ENCODE measurements at places on chromosomes 4 and X.

DNA sequence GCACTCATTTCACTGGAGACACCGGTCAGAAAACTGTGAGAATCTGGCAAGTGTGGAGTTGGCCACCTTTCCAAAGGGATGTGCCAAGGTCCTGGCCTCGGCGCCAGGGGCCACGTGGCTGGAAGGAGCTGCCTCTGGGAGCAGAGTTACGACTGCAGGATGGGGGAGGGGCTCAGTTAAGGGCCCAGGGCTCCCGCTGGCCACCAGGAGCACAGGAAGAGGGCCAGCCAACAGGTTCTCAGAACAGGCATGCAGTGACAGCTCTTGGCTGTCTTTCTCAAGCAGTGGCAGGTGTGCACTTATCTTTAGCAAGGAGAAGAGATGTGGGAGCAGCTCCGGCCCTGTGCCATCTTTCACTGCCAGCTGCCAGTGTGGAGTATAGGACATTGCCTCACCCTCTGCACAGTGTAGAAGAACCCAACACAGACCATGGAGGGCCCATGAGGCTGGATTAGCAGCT, 115.9 kb upstream of the RBPJ start:
- DNase-seq, result no peak

DNA sequence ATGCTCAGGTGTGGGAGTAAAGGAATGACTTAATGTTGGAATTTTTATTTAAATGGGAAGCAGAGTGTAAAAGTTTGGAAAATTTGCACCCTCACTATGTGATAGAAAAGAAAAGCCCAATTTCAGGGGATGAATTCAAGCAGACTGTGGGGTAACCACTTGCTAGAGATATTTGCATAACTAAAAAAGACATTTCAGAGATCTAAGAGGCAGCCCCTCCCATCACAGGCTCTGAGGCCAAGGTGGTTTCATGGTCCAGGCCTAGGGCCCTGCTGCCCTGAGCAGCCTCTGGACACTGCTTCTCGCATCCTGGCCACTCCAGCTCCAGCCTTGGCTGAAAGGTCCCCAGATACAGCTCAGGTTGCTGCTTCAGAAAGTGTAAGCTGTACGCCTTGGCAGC, 5.9 kb upstream of the XPNPEP2 start:
- no peak for DNase-seq

- DNase-seq, result peak; percentile 64
These were observed 17.4 kb downstream of the IRAK1 start for GRCh38 chrX:154002215-154002719.

- no peak for DNase-seq
These were observed 221.0 kb downstream of the PALLD start for GRCh38 chr4:168717847-168718246.

GRCh38 chr4:173289353-173289727, 44.8 kb downstream of the HMGB2 start:
- no peak for DNase-seq

- DNase-seq, result peak; percentile 40
These were observed 103.7 kb downstream of the SORCS2 start for GRCh38 chr4:7295911-7296660.

DNA sequence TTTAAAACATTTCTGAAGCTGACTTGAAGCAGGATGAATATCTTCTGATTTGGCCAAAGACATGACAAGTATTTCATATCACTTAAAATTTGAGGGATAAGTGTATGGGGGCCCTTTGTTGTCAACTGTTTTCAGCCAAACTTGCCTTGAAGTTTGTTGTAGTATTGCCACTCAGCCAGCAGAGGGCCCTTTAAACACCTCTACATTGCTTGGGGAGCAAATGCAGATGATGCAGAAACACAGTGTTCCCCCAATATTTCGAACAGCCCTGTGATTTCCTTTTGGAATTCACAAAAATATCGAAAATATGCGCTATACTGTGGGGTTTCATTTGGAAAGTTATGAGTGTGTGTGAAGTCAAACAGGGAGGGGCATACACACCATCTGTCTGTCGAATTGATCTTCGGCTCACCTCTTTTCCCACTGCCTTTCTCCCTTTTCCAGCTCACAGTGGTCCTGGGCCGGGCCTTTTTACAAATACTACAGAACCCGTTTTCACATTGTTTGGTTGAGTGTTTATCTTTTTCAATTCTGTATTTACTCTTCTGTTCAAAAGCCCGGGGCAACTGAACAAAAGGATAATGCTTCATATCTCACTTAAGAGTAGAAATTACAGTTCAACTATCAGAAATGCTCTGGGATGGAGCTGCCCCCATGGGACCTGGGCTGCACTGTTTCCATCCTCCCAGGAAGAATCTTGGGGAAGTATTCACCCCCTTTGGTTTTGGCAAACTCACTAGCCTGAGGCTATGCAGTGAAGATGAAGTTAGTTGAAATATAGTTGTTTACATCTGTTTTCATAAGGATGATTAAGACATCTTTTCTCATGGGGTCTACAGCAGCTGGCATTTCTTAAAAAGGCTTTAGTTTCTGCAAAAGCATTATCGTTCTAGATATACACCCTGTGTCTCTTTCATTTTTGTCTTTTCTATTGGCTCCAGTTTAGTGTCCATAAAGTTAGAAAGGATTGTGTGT, 137.6 kb downstream of the EGF start:
- DNase-seq, result peak; percentile 58

DNA sequence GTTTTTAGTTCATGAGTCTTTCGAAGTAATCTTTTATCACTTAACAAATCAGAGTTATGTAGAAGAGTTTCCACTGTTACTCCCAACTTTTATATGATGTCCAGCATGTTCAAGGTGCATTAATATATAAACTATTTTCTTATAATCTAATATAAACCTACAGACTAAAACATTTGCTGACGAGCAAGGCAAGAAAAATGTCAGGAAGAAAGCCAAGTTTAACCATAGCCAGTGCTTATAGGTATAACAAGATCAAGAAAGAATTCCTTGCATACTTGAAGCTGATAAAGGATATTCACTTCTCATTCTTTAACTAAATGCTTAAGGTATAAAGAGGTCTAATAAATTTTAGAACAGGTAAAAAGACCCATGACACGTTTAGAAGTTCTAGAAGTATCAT, 167.7 kb downstream of the NPNT start:
- no peak for DNase-seq

- DNase-seq, result no peak
These were observed 345.3 kb upstream of the BMP3 start for GRCh38 chr4:80685214-80685613.

- no peak for DNase-seq
These were observed 156.2 kb downstream of the GABRB1 start for GRCh38 chr4:47187608-47188007.

GRCh38 chr4:4995103-4995907, 24.0 kb downstream of the CYTL1 start:
- peak; percentile 64 for DNase-seq

DNA sequence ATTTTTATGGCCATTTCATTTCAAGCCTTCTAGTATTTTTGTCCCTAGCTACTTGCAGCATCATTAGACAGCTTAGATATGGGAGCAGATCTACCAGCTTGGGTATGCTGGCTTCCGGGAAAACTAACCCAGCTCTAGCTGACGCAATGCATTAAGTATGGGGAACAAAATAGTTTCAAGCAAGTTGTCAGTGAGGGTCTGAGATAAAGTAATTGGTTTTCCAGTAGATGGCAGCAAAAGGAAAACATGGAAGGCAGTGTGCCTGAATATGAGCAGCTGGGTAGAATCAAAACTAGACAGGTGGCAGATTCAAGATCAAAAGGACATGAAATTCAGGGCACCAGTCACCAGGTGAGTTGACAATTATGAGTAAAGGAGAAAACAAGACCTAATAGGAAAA, 340.9 kb upstream of the CTSO start:
- DNase-seq, result no peak

- DNase-seq, result no peak
These were observed 18.0 kb downstream of the SHISA3 start for GRCh38 chr4:42415281-42415680.

DNA sequence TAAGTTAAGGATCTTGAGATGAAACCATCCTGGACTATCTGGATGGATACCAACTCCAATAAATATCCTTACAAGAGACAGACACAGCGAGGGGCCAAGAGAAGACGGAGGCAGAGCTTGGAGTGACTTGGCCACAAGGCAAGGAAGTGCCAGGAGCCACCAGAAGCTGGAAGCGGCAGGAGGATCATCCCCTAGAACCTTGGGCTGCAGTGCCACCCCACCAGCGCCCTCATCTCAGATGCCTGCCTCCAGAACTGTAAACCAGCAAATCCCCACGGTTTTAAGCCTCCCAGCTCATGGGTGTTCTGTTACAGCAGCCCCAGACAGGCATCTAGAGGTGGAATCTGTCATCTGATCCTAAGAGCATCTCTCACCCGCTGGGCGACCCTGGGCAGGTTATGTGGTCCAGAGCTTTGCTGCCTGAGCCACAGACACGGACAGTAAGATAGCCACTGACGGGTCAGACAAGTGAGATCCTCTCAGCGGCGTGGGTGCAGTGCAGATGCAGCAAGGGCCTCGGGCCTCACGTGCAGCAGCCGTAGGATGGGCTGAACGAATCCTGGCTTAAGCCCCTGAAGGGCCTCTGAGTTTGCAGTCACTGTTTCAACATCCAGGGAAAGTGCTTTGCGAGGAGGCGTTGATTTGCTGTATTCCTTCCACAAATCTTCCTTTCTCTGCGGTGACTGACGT, 25.1 kb upstream of the MXD4 start:
- DNase-seq, result no peak

GRCh38 chr4:82728301-82728700, 70.3 kb downstream of the SCD5 start:
- no peak for DNase-seq

- DNase-seq, result no peak
These were observed 294.2 kb upstream of the FTHL17 start for GRCh38 chrX:31366041-31366440.

GRCh38 chr4:141501931-141502330, 134.5 kb upstream of the IL15 start:
- DNase-seq, result no peak

- DNase-seq, result no peak
These were observed 26.7 kb downstream of the HDX start for GRCh38 chrX:84475596-84475995.

GRCh38 chrX:3548765-3549391, 164.6 kb downstream of the PRKX start:
- no peak for DNase-seq

DNA sequence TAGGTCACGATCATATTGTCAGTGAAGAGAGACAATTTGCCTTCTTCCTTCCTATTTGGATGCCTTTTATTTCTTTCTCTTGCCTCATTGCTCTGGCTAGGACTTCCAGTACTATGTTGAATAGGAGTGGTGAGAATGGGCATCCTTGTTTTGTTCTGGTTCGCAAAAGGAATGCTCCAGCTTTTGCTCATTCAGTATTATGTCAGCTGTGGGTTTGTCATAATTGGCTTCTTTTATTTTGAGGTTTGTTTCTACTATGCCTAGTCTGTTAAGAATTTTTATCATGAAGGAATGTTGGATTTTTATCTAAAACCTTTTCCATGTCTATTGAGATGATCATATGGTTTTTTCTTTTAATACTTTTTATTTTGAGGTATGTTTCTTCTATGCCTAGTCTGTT, 152.3 kb upstream of the MAD2L1 start:
- DNase-seq, result no peak

DNA sequence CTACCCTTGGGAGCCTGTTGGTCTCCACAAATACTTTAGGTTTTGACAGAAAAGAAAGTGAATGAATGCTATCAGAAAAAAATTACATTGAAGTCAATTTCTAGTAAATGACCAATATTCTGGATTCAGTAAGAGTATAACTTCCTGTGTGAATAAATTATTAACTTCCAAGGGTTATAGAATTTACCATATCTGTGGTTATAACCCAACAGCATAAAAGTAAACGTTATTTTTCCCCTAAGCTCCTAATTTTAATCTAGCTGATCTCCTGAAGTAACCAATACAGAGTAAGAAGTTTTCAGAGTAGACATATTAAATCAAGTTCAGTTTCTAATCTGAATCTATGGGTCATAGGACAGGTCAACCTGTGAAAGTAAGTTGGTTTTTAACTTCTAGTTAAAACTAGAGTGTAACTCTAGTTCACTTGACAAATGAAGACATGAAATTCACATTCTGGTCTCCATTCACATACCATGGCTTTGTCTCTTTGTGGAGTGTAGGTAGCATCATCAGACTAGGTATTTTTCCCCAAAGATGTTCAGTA, 22.8 kb downstream of the DTHD1 start:
- DNase-seq, result no peak

DNA sequence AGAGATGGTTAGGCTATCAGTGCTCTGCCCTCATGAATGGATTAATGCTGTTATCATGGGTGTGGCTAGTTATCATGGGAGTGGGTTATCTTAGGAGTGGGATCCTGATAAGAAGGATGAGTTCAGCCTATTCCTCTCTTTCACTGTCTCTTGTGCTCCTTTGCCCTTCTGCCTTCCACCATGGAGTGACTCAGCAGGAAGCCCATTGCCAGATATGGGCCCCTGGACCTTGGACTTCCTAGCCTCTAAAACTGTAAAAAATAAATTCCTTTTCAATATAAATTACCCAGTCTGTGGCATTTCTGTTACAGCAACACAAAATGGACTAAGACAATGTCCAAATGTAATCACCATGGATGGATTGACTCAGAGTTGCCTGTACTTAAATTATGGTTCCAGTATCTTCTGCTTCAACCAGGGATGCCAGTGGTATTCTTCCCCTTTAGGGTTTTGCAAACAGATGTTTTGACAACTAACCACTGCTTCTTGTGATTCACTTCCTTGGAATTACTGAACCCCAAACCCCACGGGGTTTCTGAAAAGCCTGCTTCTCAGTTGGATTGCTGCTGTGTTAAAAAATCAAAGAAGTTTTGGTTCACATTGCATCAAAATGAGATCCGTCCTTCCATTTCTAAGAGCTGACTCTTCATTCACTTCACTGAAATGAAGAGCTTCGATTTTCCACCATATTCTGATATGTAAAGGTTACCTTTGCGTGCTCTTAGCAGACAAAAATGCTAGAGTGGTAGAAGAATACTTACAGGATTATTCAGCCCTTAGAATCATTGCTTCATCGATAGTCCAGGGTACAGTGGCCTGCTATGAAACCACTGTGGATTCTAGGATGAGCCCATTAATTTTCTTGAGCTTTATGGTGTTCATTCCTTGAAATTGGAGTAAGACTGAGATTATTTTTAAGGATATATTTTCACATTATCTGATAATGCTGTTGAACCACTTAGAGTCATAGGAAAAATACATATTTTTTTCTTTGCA, 107.7 kb downstream of the FRMPD4 start:
- DNase-seq, result no peak

DNA sequence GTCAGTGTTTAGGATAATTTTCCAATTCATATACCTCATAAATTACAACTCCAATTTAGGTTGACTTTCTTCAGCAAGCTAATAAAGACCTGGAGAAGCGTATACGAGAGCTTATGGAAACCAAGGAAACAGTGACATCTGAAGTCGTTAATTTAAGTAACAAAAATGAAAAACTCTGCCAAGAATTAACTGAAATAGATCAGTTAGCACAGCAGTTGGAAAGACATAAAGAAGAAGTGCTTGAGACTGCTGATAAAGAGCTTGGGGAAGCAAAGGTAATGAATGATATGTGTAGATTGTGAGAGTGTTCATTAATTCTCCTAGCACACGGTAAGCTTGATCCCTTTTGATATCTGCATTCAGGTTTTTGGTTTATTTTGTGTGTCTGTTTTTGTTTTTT, 16.8 kb downstream of the CEP135 start:
- DNase-seq, result no peak

GRCh38 chr4:181870326-181870725, 372.9 kb upstream of the TENM3 start:
- no peak for DNase-seq

- DNase-seq, result no peak
These were observed 434.3 kb upstream of the RASGEF1B start for GRCh38 chr4:81905971-81906370.

- no peak for DNase-seq
These were observed 61.9 kb downstream of the LARP1B start for GRCh38 chr4:128123036-128123435.

- DNase-seq, result no peak
These were observed 125.0 kb downstream of the ARHGAP6 start for GRCh38 chrX:11540532-11541377.

Measured in stimulated activated CD4-positive, alpha-beta T cell treated with anti-CD3 and anti-CD28 coated beads, Interleukin-15, amount 100 ng/mL, for 24 hours (primary cell).